Fibroblast of lung (primary cell): ENCODE measurements at places on chromosomes 6 and 20.
A peak's percentile ranks its signal among the peaks of the same experiment; 100 is the strongest.

DNA sequence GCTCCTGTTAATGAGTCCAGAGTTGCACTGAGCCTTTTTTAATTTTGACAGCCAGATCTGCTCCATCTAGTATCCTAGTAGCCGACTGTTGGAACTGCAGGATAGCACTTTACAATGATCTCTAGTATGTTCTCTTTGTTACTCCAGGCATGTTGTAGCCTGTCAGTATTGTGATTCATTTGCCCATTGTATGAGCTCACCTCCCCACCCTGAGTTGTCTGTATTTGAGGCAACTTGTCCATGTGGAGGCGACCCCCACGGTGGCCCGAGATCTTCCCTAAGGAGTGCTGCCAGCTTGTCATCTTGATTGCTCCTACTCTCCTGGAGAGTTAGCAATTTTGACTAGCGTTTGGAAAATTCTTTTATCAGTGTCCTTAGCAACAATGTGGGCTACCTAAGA, 67.2 kb downstream of the DHX35 start:
- DNase-seq = no peak

DNA sequence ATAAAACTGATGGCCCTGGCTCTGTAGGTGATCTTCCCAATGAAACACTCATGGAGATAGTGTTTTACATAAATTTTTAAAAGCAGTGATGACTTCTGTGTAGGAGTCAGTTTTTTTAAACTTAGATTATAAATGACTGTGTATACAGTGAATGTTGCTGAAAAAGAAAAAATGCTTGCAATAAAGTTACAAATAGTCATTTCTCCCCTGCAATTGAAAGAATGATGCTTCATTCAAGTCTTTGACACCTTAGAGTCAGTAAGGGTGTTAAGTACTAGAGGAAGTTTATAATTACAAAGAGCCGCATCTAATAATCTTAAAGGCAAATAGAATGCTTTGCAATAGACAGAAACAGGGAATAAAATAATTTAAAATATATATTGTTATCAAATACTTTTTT, 27.6 kb downstream of the ZNF292 start:
- no peak for DNase-seq

DNA sequence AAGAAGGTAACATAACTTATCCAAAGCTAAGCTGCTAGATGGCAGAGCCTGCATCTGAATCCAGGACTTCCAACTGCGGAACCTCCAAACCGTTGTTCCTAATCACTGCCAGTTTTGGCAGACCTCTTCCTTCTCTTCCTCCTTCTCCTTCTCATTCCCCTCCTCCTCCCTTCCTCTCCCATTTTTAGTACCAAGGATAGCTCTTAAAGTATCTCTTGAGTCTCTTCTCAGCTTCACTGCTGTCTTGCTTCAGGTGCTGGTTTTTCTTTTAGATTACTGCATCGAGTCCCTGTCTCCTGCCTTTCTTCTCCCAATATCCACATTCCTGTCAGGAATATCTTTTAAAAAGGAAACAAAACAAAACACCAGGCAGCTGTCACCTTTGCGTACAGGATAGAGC, 77.1 kb downstream of the CDYL start:
- no peak for DNase-seq

- peak; percentile 83 for DNase-seq
These were observed 263.4 kb downstream of the CDC5L start for GRCh38 chr6:44650947-44651346.

DNA sequence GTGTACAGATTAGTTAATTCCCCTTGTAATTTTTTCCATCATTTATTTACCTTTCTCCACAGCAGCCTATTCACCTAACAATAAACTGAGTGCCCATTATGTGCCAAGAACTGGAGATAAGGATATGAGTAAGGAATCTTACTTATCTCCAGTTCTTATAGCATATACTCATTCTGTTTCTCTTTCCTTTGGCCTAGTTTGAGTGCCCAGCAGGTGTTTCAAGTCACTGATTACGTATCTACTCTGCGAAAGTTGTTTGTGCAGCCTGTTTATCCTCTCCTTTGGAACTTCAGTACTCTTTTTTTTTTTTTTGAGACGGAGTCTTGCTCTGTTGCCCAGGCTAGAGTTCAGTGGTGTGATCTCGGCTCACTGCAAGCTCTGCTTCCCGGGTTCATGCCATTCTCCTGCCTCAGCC, 17.3 kb upstream of the POU5F1 start:
- no peak for DNase-seq

- DNase-seq = no peak
These were observed 779 bp upstream of the KCNG1 start for GRCh38 chr20:51023617-51024155.

DNA sequence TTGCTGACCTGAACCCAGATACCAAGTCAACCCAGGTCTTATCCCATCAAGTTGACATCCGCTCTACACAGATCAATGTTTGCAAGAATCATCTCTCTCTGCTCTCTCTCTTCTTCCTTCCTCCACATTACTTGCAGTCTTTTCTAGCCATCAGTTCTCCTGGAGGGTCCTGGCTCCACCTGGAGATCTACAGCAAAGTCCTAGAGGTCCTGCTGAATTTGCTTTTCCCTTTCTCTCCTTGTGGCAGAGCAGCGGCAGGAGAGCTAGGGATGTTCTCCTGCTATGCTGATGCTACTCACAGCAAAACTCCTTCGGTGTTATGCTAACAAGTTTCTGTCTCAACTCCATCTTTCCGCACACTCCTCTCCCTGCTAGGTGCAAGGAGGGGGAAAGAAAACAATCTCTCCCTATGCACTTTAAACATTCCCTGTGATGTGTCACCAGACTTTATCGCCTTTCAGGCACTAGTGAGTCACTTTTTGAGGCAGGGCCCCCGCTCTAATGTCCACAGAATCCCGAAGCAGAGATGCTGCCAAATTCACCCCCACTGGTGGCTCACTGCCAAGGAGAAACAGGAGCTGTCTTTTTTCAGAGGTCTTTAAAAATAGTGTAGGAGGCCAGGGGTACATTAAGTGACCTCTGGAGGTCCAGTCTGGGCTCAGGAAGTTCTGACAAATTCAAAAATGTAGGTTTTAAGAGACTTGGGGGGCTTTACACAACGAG, 62.6 kb downstream of the FAM50B start:
- DNase-seq = peak; percentile 93

GRCh38 chr6:1255636-1256365, 56.1 kb upstream of the FOXQ1 start:
- DNase-seq = peak; percentile 72

- DNase-seq = no peak
These were observed 65.1 kb upstream of the TOP1 start for GRCh38 chr20:40963505-40963845.

- DNase-seq = peak; percentile 36
These were observed 7.3 kb upstream of the COL9A1 start for GRCh38 chr6:70310063-70310694.

- peak; percentile 85 for DNase-seq
These were observed 8.9 kb upstream of the AHI1 start for GRCh38 chr6:135506270-135506997.

- no peak for DNase-seq
These were observed 30.3 kb downstream of the AK9 start for GRCh38 chr6:109660526-109661320.

- DNase-seq = peak; percentile 66
These were observed 38.2 kb downstream of the DZANK1 start for GRCh38 chr20:18428490-18429173.

DNA sequence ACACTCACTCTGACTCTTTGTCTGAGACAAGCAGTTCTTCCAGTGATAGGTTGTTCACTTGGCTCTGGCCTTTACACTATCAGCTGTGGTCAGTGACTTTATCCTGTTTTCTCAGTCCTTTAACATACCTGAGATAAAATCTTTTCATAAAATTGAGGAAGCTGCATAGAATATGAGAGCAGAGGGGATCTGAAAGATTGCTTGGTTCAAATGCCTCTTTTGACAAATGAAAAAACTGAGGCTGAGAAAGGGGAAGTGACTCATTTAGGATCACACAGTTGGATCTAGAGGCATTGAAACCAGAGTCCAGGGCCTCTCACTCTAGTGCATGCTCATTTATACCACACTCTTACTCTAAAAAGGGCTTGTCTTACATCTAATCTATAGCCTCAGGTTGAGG, 277.0 kb upstream of the TBX18 start:
- DNase-seq = no peak

DNA sequence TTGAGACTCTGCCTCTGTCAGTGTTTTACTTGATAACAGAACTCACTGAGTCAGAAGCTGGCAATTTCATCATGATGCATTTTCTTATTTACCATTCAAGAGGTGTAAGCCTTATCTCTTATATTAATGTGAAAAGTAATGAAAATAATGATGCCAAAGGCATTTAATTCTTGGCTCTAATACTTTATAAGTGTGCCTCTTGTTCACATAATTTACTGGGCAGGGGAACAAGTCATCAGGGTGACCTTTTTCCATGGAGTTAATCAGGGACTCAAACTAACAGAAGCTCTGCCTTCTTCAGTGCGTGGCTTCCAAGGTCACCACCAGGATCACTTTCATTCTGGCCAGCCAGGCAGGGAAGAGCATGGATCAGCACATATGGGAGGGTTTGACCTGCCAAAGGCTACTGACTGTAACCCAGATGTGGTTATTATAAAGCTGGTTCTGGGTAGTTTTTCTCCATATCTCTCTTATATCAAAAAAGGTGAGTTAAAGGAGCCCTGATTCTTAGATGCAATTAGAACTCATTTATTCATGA, 5.2 kb upstream of the PLCB1 start:
- DNase-seq = no peak

DNA sequence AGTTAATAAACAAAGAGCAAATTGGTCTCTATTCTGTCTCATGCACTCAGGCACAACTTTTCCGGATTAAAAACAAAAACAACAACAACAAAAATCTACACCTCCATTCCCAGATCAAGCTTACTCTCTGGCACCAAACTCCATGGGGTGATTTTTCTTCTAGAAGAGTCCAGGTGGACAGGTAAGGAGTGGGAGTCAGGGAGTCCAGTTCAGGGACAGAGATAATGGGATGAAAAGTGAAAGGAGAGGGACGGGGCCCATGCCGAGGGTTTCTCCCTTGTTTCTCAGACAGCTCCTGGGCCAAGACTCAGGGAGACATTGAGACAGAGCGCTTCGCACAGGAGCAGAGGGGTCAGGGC, 437 bp upstream of the HLA-A start:
- DNase-seq = no peak

DNA sequence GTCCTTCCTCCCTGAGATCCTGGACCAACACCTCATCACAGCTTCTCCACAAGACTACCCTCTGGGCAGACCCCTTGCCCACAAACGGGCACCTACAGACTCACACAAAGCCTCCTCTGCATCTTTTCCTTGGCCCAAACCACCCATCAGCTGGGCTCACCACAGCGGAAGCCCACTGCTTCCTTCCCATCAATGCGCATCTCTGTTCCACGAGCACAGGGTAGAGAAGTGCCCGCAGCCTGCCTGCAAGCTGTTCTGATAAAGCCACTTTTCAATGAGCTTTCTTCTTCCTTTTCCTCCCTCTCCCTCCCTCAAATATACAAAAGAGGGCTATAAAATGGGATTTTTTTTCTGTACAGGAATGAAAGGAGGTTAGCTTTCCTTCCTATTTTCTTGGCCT, 111.2 kb downstream of the NFATC2 start:
- DNase-seq = no peak

GRCh38 chr20:22826306-22827230, 208.5 kb upstream of the SSTR4 start:
- DNase-seq = no peak

DNA sequence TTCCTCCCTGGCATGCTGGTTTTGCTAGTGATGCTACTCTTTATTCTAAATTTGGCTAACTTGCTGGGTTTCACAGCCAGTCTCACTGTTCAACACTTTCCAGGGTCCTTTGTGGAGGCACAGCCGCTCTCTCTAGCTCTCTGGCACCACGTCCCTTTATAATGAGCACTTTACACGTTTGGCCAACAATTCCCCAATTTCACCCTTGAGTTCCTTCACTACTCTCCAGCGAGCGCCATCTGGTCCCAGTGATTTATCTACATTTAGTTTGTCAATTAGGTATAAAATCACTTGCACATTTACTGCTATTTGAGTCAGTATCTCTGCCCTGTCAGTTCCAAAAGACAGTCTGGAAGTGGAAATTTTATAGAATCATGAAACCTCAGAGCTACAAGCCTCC, 241.9 kb upstream of the MOCS1 start:
- DNase-seq = no peak

- no peak for DNase-seq
These were observed 124.4 kb upstream of the KCNK16 start for GRCh38 chr6:39446909-39447308.

DNA sequence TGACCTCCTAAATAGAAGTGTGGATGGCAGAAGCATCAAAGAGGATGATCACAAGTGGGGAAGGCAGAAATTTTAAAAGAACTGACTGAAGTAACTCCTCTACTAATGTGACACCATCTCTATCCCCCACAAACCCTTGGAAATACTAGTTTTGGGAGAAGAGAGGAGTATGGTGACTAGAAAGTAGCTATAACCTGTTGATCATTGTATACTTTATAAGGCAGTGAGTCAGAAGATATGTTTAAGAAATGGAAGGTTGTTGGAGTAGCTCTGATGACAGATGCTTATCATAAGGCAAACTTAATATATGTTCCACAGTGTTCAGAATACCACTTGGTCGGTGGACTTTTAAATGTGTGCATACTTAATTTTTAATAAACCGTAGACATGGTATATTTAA, 116.6 kb downstream of the ZFAND3 start:
- DNase-seq = no peak

- peak; percentile 7 for DNase-seq
These were observed 9.9 kb downstream of the PROCR start for GRCh38 chr20:35181731-35182130.

GRCh38 chr6:7242835-7243178, 70.2 kb downstream of the SSR1 start:
- no peak for DNase-seq

GRCh38 chr6:158402184-158402583, 89.9 kb downstream of the TULP4 start:
- DNase-seq = no peak

GRCh38 chr6:75135450-75135849, 70.4 kb downstream of the COL12A1 start:
- peak; percentile 50 for DNase-seq

GRCh38 chr20:23625236-23625964, 12.4 kb downstream of the CST3 start:
- no peak for DNase-seq

DNA sequence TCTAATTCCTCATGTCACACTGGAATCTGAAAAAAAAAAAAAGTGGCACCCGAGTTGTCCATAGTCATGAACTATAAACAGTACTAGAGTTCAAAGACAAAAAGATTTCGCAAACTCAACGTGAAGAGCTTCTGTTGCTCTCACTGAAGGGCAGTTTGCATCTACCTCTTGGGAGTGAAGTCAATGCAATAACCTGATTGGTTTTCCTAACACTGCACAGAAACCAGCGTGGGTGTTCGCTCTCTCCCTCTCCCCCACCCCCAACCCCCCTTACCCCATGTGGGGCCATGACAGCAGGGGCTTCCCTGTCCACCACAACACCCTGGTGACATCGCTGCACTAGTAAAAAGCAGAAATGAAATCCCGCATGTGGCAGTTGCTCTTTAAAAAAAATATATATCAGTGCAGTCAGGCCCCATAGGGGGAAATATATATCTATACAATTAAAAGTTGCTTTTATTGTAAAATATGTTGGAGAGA, 66.9 kb downstream of the GMPR start:
- DNase-seq = no peak
